ENCODE measurements at places on chromosomes 1 and 21.
A peak's percentile ranks its signal among the peaks of the same experiment; 100 is the strongest.

DNA sequence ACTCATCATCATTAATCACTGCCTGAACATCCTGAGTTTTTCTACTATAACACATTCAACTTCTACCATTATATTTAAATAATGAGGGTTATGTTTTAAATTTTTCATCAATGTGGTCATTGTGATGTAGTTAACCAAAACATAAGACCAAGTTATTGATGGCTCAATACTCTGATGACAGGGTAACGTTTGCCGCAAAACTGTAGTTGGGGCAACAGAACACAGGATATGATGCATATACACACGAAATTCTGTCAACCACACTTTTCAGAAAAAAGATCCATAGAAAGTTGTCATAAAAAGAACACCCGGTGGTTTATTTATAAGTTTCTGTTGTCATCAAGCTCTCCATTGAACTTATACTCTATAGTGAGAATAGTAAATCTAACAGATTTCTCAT, 121.7 kb upstream of the COL11A1 start:
- DNase-seq = no peak

- no peak for DNase-seq
Measured at GRCh38 chr1:149936992-149937705, 470 bp upstream of the MTMR11 start.

DNA sequence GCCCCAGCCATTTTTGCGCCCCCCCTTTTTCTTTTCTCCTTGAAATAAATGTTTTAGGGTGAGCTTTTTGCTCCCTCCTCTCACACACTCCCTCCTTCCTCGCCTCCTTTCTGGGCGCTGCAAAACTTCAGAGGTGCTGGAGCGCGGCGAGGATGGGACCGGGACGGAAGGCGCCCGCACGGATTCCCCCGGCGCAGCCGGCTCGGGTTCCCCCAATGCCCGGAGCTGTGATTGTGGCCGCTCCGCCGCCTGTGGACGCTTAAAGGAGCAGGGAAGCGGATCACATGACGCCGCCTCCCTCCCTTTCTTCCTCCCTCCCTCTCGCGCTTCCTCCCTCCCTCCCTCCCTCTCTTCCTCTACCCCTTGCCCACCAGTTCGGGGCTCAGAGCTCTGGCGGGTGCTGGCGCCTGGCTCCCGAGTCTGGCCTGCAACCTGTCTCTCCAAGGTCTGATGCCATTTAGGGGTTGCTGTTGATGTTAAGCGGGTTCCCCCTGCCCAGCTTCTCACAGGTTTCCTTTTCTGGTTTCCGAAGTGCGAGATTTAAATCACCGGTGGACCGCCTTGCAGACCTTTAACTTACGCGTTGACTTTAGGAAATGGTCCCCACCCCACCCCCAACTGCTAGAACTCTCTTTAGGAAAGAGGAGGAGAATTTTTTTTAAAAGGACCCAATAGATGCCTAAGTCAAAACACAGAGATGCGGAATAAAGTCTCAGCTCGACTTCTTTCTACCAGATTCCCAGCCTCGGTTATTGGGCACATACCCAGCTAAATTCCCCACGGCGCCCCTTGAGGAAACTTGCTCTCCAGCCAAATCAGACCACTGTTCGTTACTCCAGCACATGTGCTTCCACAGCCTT, at the start of gene WLS:
Gene WLS (minus strand): TSS at position 235 of the 860 bp plus-strand sequence. CDS start 224 bp downstream, at position 11.
- no peak for DNase-seq

GRCh38 chr1:193019442-193020026, 39.6 kb downstream of the UCHL5 start:
- no peak for DNase-seq

- DNase-seq = no peak
Measured at GRCh38 chr1:243407284-243408018, 151.6 kb downstream of the SDCCAG8 start.

- DNase-seq = no peak
Measured at GRCh38 chr1:172497230-172497629, 35.7 kb upstream of the SUCO start.

GRCh38 chr1:12540580-12541273, 77.3 kb downstream of the DHRS3 start:
- no peak for DNase-seq

DNA sequence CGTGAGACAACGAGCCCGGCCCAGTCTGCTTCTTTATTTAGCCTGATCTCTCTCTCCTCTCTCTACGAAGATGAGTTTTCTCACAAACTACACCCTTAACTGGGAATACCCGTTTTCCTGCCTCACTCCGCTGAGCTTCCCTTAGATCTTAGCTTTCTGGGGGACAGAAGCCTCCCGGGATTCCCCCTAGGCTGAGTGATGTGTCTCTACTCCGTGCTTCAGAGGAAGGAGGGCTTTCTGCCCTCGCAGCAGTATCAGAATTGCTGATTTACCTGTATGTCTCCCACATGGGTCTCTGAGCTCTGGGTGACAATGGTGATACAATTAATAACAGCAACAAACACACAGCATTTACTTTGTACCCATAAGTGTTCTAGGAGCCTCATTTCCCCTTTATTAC, 1.0 kb downstream of the ZBTB17 start:
- DNase-seq = no peak

DNA sequence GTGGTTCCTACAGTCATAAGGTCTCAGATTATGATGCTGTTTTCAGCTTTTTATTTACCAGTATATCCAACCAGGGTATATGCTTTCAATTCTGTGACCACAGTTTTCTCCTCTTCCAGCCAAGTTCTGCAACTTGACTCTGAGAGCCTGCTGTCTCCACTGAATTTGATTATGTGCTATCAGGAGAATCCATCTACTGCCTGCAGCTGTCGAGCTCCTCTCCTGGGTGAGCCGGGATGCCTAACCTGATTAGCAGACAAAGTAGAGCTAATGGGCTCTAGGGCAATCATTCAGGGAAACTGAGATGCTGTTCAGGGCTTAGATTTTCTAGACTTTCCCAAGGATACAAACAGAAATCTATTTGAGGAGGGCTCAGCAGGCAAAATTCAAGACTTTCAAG, 271.5 kb upstream of the BEND5 start:
- no peak for DNase-seq

DNA sequence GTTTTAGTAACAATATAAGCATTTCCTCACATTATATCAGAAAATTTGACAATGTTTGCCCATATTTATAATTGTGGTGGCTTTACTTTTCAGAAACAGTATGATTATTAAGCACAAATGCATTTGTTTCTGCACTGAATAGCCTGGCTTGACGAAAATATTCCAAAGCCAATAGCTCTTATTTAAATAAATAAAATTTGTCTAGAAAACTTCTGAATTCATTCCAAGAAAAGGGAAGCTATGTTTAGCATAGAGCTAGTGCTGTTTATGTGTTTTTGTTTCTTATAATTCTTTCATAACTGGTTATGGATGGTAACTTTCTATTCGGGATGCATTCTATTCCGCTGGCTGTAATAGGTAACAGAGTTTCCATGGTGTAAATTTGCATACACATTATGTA, 268.6 kb downstream of the PTBP2 start:
- DNase-seq = no peak

DNA sequence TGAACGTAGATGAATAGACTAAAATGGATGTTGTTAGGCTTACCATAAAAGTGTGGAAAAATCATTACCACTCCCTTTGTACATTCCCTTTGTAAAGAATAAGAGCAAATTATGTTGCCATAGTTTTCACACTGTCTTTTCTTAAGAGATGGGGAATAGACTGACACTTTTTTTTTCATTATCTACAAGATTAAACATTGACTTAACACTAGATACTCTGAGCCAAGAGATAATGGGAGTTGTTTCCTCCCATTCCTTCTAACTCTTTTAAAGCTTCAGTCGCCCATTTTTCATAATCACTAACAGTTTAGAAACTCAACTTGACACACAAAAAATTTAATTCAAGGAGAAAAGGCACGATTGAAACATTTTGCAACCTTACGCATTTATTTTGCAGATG, 10.1 kb downstream of the AIDA start:
- DNase-seq = no peak

GRCh38 chr1:180190091-180190490, 35.4 kb downstream of the QSOX1 start:
- DNase-seq = no peak

DNA sequence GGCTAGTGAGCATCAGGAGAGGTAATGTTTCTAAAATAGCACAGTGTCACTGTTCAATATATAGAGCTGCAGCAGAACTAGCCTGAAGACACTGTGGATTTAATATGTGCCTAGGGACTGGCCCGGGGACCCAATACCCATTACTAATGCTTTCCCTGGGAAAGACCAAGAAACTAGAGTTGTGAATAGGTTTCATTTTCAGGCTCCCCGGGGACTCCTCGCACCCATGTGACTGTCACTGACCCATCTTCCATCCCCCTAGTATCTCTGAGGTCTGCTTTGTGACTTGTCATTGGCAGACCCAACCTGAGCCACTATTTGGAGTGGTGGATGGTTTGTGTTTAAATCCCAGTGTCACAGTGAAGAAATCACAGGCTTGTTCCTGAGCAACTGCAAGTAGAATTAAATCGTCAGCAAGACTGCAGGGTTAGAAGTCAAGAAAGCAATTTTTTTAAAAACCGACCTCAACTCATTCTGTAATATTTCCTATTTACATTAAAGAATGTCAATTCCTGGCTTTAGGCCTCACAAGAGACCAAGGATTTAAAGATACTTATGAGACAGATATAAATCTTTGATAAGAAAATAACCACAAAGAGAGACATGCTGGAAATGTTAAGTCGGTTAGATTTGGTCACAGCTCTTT, 130.0 kb upstream of the TNR start:
- no peak for DNase-seq

GRCh38 chr1:116987256-116987555, 14.4 kb upstream of the CD101 start:
- DNase-seq = peak; percentile 61

DNA sequence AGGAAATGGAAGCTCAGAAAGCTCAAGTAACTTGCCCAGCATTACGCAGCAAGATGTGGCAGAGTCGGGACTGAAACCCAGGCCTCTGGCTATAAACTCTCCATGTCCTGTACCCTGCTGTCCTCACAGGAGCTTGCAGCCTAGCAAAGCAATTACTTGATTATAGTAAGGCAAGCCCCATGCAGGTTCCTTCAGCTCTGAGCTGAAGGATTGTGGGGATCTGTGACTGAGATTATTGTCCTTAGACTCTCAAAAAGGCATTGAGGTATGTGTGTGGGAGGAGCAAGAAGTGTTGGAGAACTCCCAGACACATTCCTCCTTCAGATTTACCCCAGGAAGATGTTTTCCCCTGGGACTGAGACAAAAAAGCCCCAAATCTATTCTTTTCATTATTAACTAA, 124.0 kb upstream of the SPATA6 start:
- DNase-seq = no peak

DNA sequence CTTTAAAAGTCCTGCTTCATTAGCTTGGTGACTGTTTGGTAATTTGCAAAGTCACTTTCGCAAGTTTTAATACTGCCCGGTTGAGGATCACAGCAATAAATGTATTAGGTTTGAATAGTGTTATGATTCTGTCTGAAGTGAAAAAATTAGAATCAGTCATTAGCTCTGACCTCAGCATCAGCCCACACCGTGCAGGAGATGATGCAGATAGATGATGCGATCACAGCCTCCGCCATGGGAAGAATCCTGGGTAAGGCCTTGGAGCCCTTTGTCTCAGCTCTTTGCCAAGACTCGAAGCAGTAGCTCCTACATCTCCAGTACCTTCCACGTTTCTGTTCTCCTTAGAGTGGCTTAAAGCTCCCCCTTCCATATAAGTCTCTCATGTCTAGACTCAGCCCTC, 366.7 kb downstream of the CAMTA1 start:
- no peak for DNase-seq

DNA sequence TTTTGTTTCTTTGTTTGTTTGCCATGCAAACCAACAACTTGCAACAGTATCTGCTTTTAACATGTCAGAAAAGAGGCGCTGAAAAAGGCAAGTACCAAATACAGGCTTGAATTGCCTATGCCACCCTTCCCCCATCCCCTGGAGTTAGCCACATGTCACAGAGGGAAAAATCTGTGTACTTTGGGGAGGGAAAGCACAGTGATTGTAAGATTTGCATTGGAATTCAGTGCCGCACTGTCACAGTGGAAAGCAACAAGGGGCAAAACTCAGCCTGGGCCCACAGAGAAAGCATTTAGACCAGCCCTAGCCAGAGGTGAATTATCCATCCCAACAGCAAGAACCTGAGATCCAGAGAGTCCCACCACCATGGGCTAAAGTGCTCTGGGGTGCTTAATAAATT, 52.4 kb upstream of the ACADM start:
- DNase-seq = no peak

GRCh38 chr1:220563564-220563963, 35.6 kb downstream of the MARK1 start:
- DNase-seq = no peak

DNA sequence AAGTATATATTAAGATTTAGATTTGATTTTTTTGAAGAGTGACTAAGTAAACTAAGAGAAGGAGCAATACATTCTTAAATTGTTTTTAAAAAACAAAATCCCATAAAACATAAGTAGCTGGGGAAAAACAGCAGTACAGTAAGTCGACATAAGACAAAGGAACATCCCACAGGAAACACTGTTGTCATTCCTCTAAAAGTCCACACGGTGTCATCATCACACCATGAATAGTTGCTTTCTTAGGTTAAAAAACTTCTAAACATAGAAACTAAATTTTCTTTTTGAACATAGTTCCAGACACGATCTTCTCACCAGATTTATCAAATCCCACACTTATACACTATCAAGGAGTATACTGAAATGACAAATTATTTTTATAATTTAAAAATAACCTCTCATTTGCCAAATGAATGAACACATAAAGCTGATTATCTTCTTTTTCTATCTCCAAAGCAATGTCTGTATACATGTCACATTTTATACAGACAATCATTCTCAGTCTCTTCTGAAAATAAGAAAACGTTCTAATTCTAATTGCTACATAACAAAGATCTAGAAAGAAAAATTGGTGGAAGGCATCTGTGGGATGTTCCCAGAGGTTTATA, 15.8 kb downstream of the ODF2L start:
- no peak for DNase-seq

DNA sequence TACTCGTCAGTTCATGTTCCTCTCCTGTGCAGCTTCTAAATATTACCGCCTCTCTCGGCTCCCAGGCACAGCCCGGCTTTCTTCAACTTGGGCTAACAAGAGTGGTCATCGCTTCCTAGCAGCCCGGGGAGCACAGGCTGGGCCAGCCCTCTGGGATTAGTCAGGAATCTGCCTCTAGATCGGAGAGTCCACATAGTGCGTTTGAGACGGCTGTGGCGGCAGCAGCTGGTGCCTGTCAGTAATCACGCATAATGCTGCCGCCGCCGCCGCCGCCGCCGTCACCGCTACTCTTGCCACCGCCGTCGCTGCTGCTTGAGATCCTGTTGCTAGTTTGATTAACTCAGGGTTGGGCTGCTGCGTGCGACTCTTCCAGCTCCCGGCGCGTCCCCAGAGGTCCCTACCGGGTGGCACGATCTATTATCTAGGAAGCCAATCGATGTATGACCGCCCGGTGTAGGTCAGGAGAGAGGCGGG, at the start of gene RXRG:
Gene RXRG (minus strand): TSS at position 230 of the 474 bp plus-strand sequence. CDS start 233 bp downstream, outside the sequence.
- DNase-seq = no peak
